GM12891 (cell line): ENCODE measurements at places on chromosomes 2 and 18.

- DNase-seq: no peak
Measured at GRCh38 chr2:96985181-96985945, 1.0 kb downstream of the FAM178B start.

DNA sequence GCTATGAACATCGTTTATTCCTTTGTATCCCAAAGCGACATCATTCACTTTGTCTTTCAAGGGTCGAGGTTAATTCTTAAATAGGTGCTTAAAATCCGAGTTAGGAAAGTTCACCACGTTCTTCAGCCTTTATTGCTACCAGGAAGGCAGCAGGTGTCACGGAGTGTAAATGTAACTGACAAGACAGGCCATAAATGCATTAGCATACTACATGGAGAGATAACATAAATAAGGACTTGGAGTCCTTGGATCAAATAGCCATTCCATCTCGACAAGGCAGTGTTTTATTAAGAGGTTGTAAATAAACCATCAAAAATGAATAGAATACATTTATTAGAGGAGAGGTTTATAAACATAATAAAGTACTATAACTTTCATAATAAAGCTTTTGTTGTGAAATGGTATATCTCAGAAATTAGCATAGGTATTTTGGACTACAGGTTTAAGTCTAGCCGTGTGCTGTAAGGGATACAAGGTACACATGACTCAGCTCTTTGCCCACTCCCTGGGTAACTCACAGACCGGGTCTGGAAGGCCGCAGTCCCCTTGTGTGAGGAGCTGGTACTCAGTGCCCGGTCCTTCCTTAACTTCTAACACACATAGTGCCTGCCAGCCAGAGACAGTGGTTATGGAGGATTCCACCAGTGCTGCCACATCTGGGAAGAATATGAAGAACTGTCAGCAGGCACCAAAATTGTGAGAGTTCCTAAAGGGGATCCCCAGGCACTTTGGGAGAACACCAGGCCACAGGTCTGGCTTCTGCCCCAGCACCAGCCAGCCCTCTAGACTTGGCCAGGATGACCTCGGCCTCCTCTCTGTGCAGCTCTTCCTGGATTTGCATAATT is 29.4 kb downstream of the CAPN13 start:
- no peak for DNase-seq

GRCh38 chr2:215421859-215422461 is 13.9 kb downstream of the FN1 start:
- no peak for DNase-seq

DNA sequence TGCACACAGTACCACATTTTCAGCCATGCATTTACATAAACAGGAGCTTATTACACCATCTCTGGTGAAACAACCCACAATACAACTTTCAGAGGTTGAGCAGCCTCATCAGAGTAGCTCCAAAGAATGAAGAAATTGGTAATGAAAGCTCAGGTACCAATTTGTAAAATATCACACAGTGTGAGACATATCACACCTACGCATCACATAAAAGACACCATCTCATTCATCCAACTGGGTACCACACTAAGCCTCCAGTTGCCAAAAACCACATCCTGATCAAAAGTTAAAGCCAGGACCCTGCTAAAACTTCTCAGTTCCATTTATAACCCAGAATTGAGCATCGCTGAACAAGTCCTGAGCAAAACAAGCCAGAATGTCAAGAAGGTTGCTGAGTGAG is 4.6 kb downstream of the TMEM163 start:
- DNase-seq: no peak

DNA sequence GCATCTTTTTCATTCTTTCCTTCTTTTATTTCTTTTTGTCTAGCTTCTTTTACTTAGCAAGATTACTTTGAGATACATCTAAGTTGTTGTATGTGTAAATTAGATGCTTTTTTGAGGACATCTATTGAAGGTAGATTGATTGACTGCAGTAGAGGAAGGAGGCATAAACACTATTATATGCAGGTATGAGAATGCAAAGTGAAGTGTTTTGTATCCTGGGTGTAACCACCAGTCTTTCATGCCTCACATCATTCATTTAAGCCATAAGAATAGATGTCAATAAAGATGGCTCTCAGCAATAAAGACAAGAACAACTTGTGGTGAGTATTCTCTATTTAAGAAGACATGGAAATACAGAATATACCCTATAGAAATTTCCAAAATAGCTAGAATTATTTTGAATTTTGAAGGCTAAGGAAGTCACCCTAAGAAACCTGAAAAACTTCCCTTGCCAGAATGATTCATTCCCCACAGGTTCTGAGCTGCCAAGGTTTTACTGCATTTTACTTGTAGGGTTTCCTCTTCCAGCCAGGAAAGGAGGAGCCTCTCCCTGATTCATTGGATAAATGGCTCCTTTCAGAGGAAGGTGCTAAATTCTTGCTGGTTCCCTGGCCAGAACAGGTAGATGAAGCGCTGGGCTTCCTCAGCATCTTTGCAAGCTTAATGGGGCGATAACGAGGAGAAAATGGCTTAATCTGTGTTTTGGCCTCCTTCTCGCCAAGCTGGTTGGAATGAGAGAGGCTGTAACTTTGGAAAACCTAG is 279.8 kb upstream of the SLC14A2 start:
- DNase-seq: no peak
